CD4-positive, alpha-beta T cell treated with Interleukin-2 at 100 ng/mL for 4 hours (primary cell): ENCODE measurements at places on chromosomes 6 and 20.

GRCh38 chr20:20747298-20747697, 34.9 kb upstream of the RALGAPA2 start:
- DNase-seq: no peak

DNA sequence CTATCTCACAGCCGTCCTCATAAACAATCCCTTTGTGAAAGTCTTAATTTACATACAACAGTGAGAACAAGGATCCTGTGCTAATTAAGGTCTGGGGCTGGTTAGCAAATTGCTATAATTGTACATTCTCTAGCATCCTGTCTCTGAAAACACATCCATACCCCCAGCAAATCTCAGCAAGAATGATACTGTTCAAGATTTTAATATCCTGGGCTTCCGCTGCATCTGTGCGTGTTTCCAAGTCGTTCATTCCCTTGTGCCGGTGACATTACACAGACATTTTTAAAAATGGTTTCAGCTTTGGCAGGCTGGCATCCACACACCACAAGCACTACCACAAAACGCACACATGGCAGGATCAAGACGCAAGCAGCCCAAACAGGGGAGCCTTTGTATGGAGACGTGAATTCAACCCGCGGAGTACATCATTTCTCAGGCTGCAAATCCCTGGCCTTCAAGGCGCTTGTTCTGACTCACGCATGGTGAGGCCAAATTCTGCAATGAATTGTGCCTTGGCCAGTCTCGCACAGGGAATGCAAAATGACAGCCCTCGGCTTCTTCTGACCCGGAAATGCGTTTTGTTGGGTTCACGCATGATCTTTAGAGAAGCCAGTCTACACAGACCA, 20.3 kb downstream of the ZMYND8 start:
- DNase-seq: no peak

- no peak for DNase-seq
Measured at GRCh38 chr6:25176466-25176865, 102.7 kb upstream of the CARMIL1 start.

GRCh38 chr20:53224851-53225250, 252.7 kb downstream of the TSHZ2 start:
- DNase-seq: no peak

DNA sequence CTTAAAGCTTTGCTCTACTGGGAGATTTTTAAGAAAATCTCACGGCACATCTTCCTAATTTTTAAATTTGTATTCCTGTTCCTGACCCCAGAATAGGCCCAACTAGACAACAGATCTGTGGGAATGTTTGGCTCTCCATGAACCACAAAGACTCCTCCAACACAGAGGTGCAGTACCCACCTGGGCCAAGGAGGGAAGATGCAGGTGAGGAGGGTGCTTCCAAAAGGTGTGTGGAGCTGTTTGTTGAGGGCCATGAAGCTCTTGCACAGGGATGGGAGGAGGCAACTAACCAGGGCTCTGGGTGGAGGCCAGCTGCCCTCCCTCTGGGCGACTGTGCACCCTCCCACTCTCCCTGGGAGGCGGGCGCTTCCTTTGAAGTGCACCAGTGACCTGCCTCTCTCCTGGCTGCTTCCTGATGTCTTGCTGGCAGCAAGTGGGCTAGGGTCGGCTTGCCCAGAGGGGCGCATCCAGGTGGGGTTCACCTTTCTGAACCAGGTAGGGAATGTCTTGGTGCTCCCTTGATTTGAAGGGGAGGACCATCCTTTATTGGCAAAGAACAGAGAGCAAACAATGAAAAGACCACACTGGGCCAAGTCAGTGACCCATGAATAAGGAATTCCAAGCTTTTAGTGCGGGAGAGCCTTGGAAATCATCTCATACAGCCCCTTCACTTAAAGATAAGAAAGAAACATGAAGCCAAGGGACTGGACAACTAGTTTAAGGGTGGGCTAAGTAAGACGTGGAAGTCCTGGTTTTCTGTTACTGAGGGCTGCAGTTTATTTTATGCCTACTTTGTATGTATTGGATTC, 76.0 kb downstream of the ANKRD6 start:
- no peak for DNase-seq

GRCh38 chr6:35080821-35081425, 60.2 kb downstream of the TCP11 start:
- no peak for DNase-seq

DNA sequence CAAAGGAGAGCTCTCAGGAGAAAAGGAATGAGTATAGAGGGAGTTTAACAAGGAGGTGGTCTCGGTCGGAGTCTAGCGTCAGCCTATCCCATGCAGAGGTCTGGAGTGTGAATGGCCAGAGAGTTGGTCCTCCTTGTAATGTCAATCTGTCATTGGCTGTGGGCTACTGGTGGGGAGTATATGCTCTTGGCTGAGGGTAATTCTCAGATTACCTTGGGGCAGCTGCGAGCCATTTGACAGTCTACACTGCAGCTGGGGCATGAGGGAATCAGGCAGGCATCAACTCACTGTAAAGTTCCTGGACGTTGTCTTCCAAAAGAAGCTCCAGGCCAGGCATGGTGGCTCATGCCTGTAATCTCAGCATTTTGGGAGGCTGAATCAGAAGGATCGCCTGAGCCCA, 48.1 kb downstream of the EBF4 start:
- DNase-seq: no peak

- DNase-seq: no peak
Measured at GRCh38 chr20:41029150-41029901, 704 bp downstream of the TOP1 start.

- DNase-seq: no peak
Measured at GRCh38 chr6:108851756-108852155, 3.5 kb downstream of the ARMC2 start.
